ENCODE measurements at places on chromosomes 4 and X. TPM values are rescaled to one million over a fixed set of nuclear protein-coding genes. Genes with fewer than 3 reads are reported as not detected.

Gene SMPX
- 0.28 TPM for total RNA-seq

Gene PABPC4L
- total RNA-seq: 5.0 TPM

Gene WWC2
- 28.0 TPM for total RNA-seq

Gene GLRA3
- total RNA-seq: 9.3 TPM

DNA sequence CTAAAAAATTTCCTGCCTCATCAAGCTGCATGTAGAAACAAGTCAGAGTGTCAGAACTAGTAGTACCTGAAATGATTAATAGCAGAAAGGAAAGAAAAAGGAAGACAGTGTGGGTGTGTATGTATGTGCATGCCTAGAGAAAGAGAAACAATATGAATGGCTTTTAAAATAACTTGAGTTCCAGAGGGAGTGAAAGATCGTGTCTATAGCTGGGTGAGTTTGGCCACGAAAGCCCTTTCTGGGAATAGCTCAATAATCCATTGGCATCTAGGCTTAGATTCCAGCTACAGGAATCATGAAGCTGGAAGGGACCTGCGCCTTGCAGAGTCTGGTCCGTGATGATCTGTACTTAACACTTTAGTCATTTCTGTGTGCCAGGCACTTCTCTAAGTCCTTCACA, 195.6 kb downstream of the RAPGEF2 start:
- no peaks in the 10 kb centered on the region for H3K27me3 ChIP-seq
- H3K4me3 ChIP-seq: no peak overlapping the region
- DNase-seq: no peak
- H3K4me1 ChIP-seq: no peaks in the 10 kb centered on the region

DNA sequence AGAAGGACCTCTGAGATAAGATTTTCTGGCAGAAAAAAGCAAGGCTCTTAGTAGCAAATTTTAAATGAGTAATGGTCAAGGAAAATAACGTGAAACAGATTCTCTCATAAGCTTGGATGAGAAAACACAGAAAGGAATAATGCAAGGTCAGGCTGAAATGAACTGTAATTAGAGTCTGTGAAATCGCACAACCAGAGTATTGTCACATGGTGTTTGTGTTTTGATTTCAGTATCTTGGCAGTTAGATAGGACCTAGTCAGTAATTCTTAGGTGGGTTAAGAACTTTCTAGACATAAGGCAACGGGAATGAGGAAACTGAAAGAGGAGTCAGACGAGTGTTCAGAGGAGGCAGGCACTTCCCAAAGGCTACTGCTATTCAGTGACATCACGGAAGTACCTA, 34.6 kb downstream of the LIMCH1 start:
- no peak overlapping the region for H3K4me3 ChIP-seq
- H3K27me3 ChIP-seq: no peaks in the 10 kb centered on the region
- DNase-seq: no peak
- no peak overlapping the region for H3K27ac ChIP-seq
- H3K4me1 ChIP-seq: no peaks in the 10 kb centered on the region
- H3K36me3 ChIP-seq: no peaks in the 10 kb centered on the region

- no peaks in the 10 kb centered on the region for H3K36me3 ChIP-seq
- no peak for DNase-seq
Measured at GRCh38 chr4:189592890-189593289, 347.8 kb upstream of the FRG1 start.

DNA sequence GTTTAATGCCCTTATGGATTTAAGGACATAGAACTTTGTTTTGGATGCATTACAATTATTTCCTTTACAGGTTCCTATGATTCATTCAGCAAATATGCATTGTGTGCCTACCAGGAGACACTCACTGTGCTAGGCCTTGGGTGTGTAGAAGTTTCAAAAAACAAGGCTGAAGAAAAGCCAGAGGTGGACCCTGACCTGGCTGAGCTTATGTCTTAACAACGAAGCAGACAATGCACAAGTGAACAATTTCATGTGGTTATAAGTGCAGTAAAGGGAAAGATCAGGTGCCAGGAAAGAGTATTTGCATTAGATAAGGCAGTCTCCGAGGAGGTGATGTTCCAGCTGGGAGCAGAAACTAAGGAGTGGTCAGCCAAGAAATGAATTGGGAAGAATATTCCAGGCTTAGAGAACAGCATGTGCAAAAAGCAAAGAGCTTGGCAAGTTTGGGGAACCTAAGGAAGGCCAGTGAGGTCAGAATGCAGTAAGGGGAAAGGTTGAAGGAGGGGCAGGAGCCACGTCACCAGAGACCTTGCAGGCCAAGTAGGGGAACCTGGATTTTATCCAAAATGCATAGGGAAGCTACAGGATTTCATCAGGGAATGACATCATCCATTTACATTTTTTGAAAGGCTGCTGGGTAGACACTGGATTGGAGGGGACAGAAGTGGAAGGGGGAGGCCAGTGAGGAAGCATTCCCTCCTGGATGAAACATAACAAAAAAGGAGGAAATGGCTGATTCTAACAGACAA, 193.6 kb downstream of the SOWAHB start:
- DNase-seq: no peak
- H3K36me3 ChIP-seq: no peaks in the 10 kb centered on the region
- H3K27ac ChIP-seq: no peak overlapping the region
- no peaks in the 10 kb centered on the region for H3K4me1 ChIP-seq

- H3K27ac ChIP-seq: no peak overlapping the region
- no peaks in the 10 kb centered on the region for H3K36me3 ChIP-seq
- DNase-seq: peak; percentile 71
- no peak overlapping the region for H3K4me3 ChIP-seq
- peaks cover 7% of the 10 kb centered on the region for H3K4me1 ChIP-seq
- H3K27me3 ChIP-seq: no peaks in the 10 kb centered on the region
Measured at GRCh38 chr4:40986375-40986774, 228.0 kb downstream of the APBB2 start.

GRCh38 chrX:124393659-124394058, 47.3 kb downstream of the SH2D1A start:
- no peak overlapping the region for H3K27ac ChIP-seq
- no peaks in the 10 kb centered on the region for H3K4me1 ChIP-seq
- no peaks in the 10 kb centered on the region for H3K27me3 ChIP-seq

- H3K36me3 ChIP-seq: no peaks in the 10 kb centered on the region
- no peaks in the 10 kb centered on the region for H3K27me3 ChIP-seq
- DNase-seq: no peak
- no peaks in the 10 kb centered on the region for H3K4me1 ChIP-seq
- H3K27ac ChIP-seq: no peak overlapping the region
Measured at GRCh38 chrX:12874581-12874980, 7.7 kb downstream of the TLR7 start.

GRCh38 chrX:42770566-42770965, 7.4 kb downstream of the PPP1R2C start:
- H3K4me3 ChIP-seq: no peak overlapping the region
- no peaks in the 10 kb centered on the region for H3K36me3 ChIP-seq
- DNase-seq: no peak
- peaks cover 2% of the 10 kb centered on the region for H3K27me3 ChIP-seq

GRCh38 chrX:153631346-153631745, 15.7 kb upstream of the DUSP9 start:
- H3K27me3 ChIP-seq: no peaks in the 10 kb centered on the region
- no peak overlapping the region for H3K27ac ChIP-seq
- no peak for DNase-seq
- H3K4me1 ChIP-seq: peaks cover 3% of the 10 kb centered on the region
- H3K36me3 ChIP-seq: no peaks in the 10 kb centered on the region

DNA sequence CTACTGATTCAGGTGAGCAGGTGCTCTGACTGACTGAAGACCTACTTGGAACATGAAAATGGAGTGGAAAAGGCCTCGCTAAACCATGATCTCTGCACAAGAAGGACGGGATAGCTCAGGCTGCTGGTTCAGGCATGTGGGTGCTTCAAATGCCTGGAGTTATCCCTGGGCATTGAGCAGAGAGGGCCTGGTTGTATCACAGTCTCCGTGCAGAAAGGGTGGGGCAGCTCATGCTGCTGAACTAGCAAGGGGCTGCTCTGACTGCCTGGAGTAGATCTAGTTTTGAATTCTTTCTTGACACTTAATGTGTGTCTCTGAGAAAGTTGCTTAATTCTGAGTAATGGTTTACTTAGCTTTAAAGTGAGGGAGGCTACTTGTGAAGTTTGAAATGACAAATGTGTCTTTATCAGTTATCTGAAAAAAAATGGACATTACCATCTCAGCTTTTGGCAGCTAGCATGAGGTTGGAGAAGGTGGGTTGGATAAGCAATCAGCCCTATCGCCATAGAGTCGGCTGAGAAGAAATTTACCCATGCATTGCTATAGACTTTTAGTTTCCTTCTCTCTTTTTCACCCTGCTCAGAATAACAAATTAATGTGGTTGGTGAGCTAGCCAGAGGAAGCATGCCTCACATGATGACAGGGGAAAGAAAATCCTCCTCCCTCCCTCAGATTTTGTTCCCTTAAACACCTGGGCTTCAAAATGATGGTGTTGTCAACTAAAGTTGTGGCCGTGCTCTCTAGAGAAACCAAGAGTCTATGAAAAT, 832.4 kb downstream of the STIM2 start:
- no peak overlapping the region for H3K4me3 ChIP-seq
- H3K4me1 ChIP-seq: no peaks in the 10 kb centered on the region
- no peaks in the 10 kb centered on the region for H3K27me3 ChIP-seq
- no peaks in the 10 kb centered on the region for H3K36me3 ChIP-seq
- DNase-seq: no peak
- no peak overlapping the region for H3K27ac ChIP-seq

DNA sequence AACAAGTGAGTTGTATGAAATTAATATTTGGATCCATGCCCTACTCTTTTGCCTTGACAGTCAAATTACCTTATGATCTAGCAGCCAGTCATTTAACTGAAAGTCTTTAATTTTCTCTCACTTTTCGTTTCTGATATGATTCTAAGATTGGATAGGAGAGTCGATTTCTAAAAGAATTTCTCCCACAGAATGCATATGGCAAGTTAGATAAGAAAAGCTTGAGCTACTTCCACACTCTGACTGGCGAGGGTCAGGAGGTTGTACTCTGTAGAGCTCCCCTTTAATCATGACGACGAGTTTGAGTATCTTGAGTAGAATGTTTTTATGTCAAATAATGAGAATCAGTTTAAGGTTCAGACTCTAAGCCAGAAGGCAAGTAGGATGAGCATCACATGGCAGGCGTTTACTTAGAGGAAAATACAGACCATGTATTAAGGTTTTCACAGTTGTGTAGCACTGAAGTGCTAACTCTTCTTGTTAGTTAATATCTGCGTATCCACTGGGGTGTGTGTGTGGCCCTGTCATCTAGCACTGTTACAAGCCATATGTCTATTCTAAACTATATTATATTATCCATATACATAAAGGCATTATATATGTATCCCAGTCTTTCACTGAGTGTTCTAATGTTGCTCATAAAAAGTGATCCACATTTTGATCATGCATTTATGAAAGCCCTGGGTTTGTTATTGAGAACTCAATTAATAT, 37.8 kb downstream of the LRP2BP start:
- no peak overlapping the region for H3K27ac ChIP-seq
- H3K27me3 ChIP-seq: no peaks in the 10 kb centered on the region
- no peak overlapping the region for H3K4me3 ChIP-seq
- no peaks in the 10 kb centered on the region for H3K4me1 ChIP-seq
- H3K36me3 ChIP-seq: peaks cover 9% of the 10 kb centered on the region

- peaks cover 6% of the 10 kb centered on the region for H3K4me1 ChIP-seq
- H3K27me3 ChIP-seq: no peaks in the 10 kb centered on the region
- H3K27ac ChIP-seq: no peak overlapping the region
- no peaks in the 10 kb centered on the region for H3K36me3 ChIP-seq
- DNase-seq: no peak
Measured at GRCh38 chr4:169611157-169611556, 1.2 kb downstream of the NEK1 start.

DNA sequence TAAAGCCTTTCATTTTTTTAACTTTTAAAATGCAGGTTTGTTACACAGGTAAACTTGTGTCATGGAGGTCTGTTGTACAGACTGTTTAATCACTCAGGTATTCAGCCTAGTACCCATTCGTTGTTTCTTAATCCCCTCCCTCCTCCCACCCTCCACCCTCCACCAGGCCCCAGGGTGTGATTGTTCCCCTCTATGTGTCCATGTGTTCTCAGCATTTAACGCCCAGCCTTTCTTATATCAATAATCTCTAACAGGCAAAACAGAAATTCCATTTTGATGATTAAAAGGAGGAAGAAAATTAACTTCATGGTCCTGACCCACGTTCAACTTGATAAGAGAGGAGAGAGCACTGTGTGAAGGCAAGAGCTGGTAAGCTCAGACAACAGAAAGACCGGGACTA, 75.1 kb downstream of the TSPAN5 start:
- DNase-seq: no peak
- no peak overlapping the region for H3K4me3 ChIP-seq
- H3K27me3 ChIP-seq: no peaks in the 10 kb centered on the region

- H3K27ac ChIP-seq: no peak overlapping the region
- no peaks in the 10 kb centered on the region for H3K27me3 ChIP-seq
- no peaks in the 10 kb centered on the region for H3K4me1 ChIP-seq
Measured at GRCh38 chrX:40040686-40041461, 56.9 kb downstream of the BCOR start.

GRCh38 chr4:184232202-184232601, 14.5 kb upstream of the ENPP6 start:
- no peak overlapping the region for H3K4me3 ChIP-seq
- peaks cover 4% of the 10 kb centered on the region for H3K4me1 ChIP-seq
- peaks cover 2% of the 10 kb centered on the region for H3K27me3 ChIP-seq

GRCh38 chr4:80184825-80185756, 12.2 kb upstream of the PRDM8 start:
- H3K27me3 ChIP-seq: peaks cover 71% of the 10 kb centered on the region
- peak overlapping the region; percentile 74 for H3K27ac ChIP-seq
- peaks cover 54% of the 10 kb centered on the region for H3K4me1 ChIP-seq
- no peak for DNase-seq
- peaks cover 9% of the 10 kb centered on the region for H3K36me3 ChIP-seq
- peak overlapping the region; percentile 68 for H3K4me3 ChIP-seq

DNA sequence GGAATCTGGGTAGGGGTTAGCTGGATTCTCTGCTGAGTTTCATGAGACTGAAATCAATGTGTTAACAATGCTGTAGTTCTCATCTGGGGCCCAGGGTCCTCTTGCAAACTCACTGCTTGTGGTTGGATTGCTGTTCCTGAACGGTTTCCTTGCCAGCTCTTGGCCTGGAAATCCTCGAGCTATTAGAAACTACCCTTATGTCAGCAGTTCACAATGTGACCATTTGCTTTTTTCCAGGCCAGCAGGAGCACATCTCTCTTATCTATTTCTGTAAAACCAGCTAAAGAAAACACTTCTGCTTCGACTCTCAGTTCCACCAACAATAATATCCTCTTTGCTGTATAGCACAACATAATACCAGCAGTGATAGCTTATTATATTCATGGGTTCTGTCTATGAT, 140.1 kb upstream of the TRAM1L1 start:
- H3K4me1 ChIP-seq: no peaks in the 10 kb centered on the region
- no peaks in the 10 kb centered on the region for H3K27me3 ChIP-seq
- no peak overlapping the region for H3K27ac ChIP-seq
- no peaks in the 10 kb centered on the region for H3K36me3 ChIP-seq
- DNase-seq: no peak

DNA sequence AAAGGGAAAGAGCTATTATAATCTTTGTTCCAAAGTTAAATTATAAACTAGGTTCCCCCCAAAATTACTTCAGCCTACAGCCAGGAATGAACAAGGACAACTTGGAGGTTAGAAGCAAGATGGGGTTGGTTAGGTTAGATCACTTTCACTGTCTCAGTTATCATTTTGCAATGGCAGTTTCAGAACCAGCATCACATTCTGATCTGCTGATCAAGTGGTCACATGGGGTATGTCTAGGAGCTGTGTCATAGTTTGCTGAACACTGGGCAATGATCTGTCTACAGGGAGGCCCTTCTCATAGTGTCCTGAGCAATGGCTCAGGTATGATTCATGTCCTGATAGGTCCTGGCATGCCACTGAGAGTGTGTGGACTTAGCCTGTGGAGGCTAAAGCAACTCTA, 41.6 kb upstream of the XIAP start:
- H3K36me3 ChIP-seq: no peaks in the 10 kb centered on the region
- no peak overlapping the region for H3K27ac ChIP-seq
- DNase-seq: no peak

Measured in spinal cord (tissue), 10 donors.